ENCODE measurements at places on chromosomes 3 and 15. TPM values are rescaled to one million over a fixed set of nuclear protein-coding genes. Genes with fewer than 3 reads are reported as not detected.

Gene SLC51A
- polyA plus RNA-seq: 50.8 TPM

Gene MINDY4B
- not detected for polyA plus RNA-seq

Gene ANKRD63
- not detected for polyA plus RNA-seq

Gene TMA7
- 134 TPM for polyA plus RNA-seq

Gene PLAAT1
- 0.19 TPM for polyA plus RNA-seq

Gene ZBTB47
- 5.5 TPM for polyA plus RNA-seq

Gene MAN2A2
- 17.3 TPM for polyA plus RNA-seq

Gene FSIP1
- 0.29 TPM for polyA plus RNA-seq

Gene USF3
- 4.6 TPM for polyA plus RNA-seq

Gene TMC3
- 0.02 TPM for polyA plus RNA-seq

Gene EPHA6
- polyA plus RNA-seq: 0.05 TPM

Gene CCDC80
- polyA plus RNA-seq: 0.17 TPM

Gene UNC13C
- not detected for polyA plus RNA-seq
